ENCODE measurements at places on chromosomes 4 and X. TPM values are rescaled to one million over a fixed set of nuclear protein-coding genes. Genes with fewer than 3 reads are reported as not detected.

The RBMX gene
- 209 TPM for total RNA-seq

The SRPX2 gene
- total RNA-seq = 44.1 TPM

The GAGE12E gene
- total RNA-seq = not detected

The FRMPD3 gene
- total RNA-seq = not detected

The MAGEE2 gene
- total RNA-seq = not detected

The TCEAL7 gene
- total RNA-seq = 37.0 TPM

The CFI gene
- total RNA-seq = 18.4 TPM

The AREG gene
- total RNA-seq = not detected

Data from fibroblast of villous mesenchyme (primary cell).